ENCODE measurements at places on chromosomes 16 and 17.

DNA sequence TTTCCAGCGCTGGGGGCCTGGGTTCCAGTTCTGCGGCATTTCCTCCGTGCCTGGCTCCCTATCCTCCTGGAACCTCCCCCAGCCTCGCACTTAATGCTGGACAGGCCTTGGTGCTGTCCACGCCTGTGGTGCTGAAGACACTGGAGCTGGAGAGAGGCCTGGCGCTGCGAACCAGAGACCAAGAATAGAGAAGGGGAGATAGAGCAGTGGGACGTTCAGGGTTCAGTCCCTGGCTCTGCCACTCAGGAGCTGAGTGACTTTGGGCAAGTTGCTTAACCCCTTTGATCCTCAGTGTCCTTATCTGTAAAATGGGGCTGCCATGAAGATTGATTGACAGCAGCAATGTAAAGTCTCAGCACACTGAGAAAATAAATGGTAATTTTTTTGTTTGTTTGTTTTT is 11.9 kb downstream of the SBK1 start:
- DNase-seq = peak; percentile 60

GRCh38 chr16:59410451-59410850 is 676.3 kb upstream of the GOT2 start:
- DNase-seq = no peak

- DNase-seq = no peak
Observed at GRCh38 chr16:21647562-21648164, 4.7 kb downstream of the IGSF6 start.

- DNase-seq = no peak
Observed at GRCh38 chr16:8740775-8741355, 56.6 kb downstream of the TMEM186 start.

DNA sequence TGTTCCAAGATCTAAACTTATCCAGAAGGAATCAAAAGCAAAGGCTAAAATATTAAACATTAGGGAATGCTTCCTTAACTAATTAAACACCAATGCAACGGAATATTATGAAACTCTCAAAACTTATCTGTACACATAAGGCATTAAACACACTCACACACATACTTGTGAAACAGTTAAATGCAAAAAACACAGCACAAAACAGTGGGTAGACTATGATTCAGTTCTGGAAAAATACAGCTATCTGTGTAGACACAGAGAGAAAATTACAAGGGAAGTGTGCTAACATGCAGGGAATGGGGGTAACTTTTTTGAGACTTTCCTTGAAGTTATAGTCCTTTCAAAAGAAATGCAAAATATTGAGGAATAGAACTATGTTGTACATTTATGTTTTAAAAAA is 36.7 kb upstream of the CCL1 start:
- DNase-seq = no peak

- DNase-seq = no peak
Observed at GRCh38 chr16:11657556-11657955, 10.7 kb upstream of the SNN start.

GRCh38 chr16:70465999-70466804 is 11.8 kb downstream of the FCSK start:
- DNase-seq = no peak

GRCh38 chr17:14595656-14596055 is 294.8 kb downstream of the HS3ST3B1 start:
- DNase-seq = no peak

DNA sequence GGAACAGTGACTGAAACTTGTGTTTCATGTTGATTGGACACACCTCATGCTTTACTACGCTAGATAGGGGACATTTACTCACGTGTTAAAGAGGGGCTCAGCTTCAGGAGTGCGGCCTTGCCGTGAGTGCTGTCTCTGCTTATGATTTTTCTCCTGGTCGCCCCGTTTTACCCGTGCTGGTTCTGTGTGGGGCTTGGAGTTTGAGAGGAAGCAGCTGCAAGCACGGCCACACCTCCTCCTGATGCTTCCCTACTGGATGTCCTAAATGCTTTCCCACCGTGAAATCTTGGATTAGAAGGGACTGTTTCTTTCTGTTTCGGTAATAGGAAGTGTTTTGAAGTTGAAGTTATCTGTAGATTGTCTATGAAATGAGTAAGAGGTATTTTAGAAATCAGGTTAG is 54.0 kb upstream of the ZNF750 start:
- no peak for DNase-seq

DNA sequence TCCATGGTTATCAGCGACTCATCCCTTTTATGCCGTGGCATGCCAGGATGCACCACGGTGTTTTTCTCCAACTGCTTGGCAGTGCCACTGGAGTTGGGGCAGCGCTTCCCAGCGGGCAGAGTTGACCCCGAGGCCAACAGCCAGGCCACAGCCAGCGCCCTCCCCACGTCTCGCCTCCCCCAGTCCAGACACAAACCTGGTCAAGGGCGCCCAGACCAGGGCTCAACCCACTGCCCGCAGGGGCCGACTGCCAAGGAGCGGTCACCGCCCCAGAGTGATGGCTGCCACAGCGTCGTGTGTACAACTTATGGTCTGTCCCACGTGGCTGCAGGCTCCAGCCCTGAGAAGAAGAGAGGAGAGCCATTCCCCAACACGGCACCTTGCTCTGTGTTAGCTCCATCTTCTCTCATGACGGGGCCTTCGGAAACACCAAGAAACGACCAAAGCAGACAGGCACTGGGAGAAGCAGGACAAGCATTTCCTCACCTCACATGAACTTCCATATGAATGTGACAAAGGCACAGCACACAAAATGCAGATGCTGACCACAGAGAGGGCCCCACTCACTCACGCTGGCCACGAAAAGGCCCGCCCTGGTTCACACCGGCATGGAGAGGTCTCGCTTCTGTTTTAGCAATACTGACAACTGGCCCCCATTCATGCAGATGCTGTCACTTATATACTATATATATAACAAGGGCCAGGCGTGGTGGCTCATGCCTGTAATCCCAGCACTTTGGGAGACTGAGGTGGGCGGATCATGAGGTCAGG is 27.0 kb downstream of the AXIN1 start:
- DNase-seq = no peak

Data from T47D (cell line).